ENCODE measurements at places on chromosomes 4 and X.

DNA sequence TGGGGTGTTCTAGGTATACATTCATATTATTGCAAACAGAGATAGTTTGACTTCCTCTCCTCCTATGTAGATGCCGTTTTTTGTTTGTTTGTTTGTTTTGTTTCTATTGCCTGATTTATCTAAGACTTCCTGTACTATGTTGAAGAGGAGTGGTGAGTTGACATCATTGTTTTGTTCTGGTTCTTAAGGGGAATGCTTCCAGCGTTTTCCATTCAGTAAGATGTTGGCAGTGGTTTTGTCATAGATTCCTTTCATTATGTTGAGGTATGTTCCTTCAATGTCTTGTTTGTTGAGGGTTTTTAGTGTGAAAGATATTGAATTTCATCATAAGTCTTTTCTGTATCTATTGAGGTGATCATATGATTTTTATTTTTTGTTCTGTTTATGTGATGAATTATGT is 401.6 kb upstream of the EPHA5 start:
- no peak for DNase-seq

DNA sequence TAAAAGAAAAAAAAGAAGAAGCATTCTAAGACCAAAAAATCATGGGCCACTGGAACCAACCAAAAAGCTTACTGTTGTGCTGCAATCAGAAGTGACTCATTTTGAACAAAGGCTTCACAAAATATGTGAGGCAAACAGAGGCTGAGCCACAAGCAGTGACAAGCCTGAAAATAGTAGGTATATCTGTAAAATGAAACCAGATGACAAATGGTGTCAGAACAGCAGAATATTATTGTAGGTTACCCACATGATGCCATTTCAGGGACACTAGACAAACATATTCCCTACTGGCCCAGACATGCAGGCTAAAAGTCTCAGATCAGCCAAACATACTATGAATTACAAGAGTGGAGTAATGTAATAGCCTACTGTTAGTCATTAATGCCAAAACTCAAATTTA is 1301.8 kb upstream of the DIAPH2 start:
- DNase-seq: no peak

- DNase-seq: no peak
These were observed 296.3 kb downstream of the GALNTL6 start for GRCh38 chr4:172109466-172109865.

DNA sequence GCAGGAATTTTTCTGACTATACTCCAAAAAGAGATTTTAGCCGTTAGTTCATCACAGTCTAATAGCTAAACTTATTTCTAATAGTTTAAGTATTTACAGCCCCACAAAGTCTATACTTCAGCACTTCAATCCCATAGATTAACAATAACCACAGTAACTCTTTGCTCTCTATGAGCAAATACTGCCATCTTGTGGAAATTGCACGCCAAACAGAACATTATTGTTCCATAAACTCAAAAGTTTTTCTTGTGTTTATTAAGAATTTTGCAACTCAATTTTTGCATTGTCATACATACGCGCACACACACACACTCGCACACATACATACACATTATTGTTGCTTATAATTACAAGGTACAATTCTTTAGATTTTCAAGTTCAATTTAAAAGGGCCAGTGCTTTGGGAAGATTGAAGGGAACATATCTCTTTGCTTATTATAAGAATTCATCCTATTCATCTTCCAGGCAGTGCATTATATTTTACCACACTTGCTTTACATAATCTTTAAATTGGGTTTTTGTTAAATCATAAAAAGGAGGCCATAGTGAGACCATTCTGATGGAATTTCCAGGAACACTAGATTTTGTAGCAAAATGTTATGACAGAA is 63.8 kb upstream of the ATOH1 start:
- peak; percentile 50 for DNase-seq

- no peak for DNase-seq
These were observed 76.2 kb upstream of the GRXCR1 start for GRCh38 chr4:42816189-42816879.

GRCh38 chr4:2660596-2661211 is 95.4 kb downstream of the TNIP2 start:
- no peak for DNase-seq

GRCh38 chr4:153204247-153204671 is at the start of gene TRIM2:
TRIM2 (plus strand) TSS chr4:153204443; CDS start chr4:153204531, 88 bp downstream.
- peak; percentile 36 for DNase-seq

DNA sequence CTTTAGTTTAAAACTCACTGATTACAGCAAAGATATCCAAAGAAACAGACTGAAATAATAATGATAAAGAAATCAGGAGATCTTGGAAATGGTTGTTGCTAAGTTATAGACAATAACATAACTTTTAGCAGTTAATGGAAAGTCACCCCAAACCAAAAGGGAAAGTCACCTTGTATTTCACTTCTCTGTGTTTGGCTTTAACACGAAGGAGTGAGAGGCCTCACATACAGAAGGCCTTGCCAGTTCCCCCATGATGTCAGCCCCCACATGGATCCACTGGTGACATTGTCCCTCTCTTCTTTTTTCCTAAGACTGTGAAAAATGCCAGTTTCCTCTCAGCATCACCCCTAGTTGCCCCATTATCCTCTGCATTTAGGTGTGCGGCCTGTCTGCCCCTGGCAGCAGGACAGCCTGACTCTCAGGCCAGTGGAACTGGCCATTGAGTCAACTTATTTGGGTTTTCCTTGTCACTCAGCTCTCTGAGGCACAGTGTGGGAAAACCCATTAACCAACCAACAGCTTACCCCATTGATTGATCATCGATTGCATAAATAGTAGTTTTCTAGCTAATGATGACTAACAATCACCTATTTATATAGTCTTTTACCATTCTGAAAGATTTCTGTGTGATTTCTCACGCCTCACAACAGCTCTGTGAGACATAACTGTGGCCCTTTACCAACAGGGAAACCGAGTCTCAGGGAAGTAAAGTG is 308.1 kb downstream of the PTTG2 start:
- DNase-seq: no peak

Data from AG08395 (cell line).